Stimulated activated CD4-positive, alpha-beta T cell treated with anti-CD3 and anti-CD28 coated beads, Interleukin-12 subunit alpha, Interleukin-12 subunit beta, amount 100 ng/mL, for 48 hours (primary cell): ENCODE measurements at places on chromosomes 2 and 18.

DNA sequence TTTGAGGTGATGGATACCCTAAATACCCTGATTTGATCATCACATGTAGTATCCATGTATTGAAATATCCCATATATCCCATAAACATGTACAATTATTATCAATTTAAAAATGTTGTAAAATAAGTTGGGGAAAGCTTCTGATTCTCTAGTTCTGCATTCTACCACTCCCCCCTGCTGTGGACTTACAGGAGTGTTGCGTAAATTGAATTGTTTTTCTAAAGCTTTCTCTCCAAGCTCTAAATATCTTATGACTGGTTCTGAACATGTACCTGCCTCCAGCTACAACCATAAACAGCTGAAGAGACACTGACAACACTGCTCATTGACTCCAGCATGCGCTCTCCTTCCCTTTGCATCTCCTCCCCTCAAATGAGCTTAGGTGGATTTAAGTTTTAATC lies 145.2 kb downstream of the MGAT5 start:
- DNase-seq: no peak

DNA sequence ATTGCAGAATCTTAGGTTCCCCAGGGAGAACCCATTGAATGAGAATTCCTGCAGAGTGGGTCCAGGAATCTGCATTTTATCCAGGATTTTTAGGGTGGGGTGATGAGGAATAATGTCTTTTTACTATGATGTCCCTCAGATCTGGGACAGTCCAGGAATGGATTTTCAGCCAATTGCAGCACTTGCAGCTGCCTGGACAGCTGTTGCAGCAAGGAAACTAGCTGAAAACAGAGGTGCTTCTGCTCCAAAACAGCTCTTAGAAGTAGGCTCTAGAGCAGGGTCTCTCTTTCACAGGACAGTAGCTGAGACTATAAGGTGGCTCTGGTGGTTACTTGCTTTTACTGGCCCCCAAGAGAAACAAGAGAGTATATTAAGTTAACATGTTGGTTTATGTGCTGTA lies 9.1 kb downstream of the GLI2 start:
- DNase-seq: no peak

- DNase-seq: no peak
Observed at GRCh38 chr18:78697446-78697845, 282.2 kb upstream of the SALL3 start.

DNA sequence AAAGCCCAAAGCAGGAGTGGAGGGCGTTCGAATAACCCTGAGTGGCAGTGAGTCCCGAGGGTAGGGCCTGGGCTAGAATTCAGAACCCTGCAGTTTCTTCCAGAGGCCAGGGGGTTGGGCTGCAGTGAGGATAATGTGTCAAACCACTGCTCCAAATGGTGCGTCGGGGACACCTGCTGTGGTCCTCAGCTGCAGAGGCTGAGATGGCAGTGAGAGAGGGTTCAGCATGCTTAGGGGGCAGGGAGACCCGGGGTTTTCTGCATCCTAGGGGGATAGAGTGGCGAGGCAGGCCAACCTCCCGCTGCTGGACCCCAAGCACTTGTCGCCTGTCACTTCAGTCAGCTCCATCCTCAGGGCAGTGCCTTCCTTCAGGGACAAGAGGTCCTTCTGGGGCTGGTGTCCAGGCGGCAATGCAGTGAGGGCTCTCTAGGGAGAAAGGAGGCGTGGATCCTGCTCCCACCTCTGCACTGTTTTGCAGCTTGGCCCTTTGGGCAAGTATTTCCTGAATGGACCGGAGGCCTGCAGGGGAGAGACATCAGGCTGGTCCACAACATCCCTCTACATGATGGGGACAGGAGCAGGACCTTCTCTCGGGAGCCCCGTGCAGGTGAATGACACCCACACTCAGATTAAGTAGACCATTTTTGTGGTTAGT lies 8.4 kb upstream of the NTSR2 start:
- no peak for DNase-seq

- no peak for DNase-seq
Observed at GRCh38 chr2:69950241-69950640, 11.2 kb downstream of the ASPRV1 start.

- DNase-seq: no peak
Observed at GRCh38 chr2:2321200-2321540, 9.9 kb downstream of the MYT1L start.

- no peak for DNase-seq
Observed at GRCh38 chr2:132415915-132416722, 486 bp upstream of the GPR39 start.

DNA sequence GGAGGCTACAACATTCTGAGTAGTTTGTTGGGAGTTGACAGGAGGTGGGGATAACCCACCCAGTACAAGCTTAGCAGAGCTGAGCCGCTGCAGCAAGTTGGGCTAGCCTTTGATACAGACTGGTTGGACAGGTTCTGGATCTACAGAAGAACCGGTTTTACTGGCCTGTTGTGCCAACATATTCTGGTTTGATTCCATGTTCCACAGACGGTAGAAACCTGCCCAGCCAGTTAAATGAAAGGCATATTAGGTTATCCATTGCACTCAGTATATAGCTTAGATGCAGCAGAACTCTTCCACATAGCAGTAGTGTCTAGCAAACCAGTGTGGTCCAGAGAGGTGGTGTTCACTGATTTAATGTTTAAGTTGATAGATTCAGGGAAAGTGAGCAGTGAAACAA lies 19.3 kb upstream of the RBBP8 start:
- no peak for DNase-seq

GRCh38 chr2:159090514-159091201 lies 122.2 kb downstream of the TANC1 start:
- DNase-seq: no peak

DNA sequence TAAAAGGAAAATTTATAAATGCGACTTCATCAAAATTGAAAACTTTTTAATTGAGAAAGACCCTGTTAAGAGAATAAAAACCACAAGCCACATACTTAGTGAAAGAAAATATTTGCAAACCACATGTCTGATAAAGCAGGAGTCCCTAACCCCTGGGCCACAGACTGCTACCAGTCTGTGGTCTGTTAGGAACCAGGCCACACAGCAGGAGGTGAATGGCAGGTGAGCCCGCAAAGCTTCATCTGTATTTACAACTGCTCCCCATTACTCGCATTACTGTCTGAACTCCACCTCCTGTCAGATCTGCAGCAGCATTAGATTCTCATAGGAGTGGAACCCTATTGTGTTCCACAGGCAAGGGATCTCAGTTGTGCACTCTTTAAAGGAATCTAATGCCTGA lies 95.5 kb upstream of the CRACDL start:
- no peak for DNase-seq

GRCh38 chr2:176101216-176101830 lies 1.7 kb downstream of the HOXD12 start:
- no peak for DNase-seq

DNA sequence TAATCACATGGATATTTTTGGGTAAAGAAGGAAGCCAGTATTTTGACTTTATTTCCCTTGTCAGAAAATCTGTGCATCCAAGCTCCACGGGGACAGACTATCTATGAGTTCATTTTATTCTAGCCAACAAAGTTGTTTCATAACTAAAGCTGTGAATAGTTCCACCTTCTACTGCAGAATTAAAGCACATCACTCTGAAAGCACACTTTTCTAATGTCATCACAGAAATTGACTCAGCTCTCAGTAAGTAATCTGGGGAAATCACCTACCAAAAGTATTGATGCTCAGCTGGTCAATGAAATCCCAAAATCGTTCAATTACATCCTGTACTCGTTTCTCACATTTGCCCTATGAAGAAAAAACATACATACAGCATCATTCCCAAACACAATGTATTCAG lies 19.1 kb downstream of the IAH1 start:
- DNase-seq: no peak

GRCh38 chr2:51420511-51420910 lies 388.6 kb upstream of the NRXN1 start:
- DNase-seq: no peak

DNA sequence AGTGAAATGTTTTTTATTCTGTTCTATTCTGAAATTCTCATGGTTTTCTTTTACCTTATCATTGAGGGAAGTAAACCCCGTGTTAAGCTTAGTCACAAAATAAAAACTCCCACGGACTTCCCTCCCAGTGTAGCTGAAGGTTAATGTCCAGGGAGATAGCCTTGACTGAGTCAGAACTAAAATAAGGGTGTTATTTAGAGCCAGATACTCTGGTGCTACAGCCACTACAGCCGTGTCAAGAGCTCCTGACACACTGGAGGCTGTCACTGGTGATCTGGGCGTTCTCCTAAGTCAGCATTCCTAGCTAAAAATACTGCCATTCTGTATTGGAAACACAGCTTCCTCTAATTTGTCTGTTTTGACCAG lies 82.0 kb upstream of the RANBP2 start:
- DNase-seq: no peak

DNA sequence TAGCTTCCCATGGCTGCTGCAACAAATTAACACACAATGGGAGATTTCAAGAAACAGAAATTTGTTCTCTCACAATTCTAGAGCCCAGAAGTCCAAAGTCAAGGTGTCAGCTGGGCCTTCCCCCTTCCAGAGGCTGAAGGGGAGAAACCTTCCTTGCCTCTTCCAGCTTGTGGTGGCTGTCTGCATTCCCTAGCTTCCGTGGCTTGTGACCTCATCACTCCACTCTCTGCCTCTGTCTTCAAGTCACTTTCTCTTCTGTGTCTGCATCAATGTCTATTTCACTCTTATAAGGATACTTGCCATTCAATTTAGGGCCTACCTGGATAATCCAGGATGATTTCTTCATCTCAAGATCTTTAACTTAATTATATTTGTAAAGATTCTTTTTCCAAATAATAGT lies 16.8 kb upstream of the SRBD1 start:
- no peak for DNase-seq

- DNase-seq: no peak
Observed at GRCh38 chr2:6474161-6475140, 391.3 kb downstream of the CMPK2 start.
